SJSA1 (cell line): ENCODE measurements at places on chromosomes 1 and 21. TPM values are rescaled to one million over a fixed set of nuclear protein-coding genes. Genes with fewer than 3 reads are reported as not detected.
A peak's percentile ranks its signal among the peaks of the same experiment; 100 is the strongest.

DNA sequence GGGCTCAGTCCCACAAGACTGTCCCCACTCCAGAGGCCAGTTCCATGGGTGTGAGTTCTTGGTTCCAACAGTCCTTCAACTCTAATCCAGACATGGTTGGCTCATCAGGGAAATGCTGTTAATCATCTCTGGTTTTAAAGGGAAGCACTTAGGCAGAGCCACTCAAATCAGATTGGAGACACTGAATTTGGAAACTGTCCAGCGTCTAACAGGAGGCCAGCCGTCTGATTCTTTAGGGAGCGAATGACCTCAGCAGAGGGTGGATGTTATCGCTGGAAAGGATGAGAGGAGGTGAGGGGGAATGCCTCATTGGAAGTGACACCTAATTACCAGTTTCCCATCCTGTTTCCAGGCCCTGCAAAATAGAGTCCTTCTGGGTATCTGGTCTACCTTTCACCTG lies 22.8 kb upstream of the LRRC38 start:
- H3K4me3 ChIP-seq = no peak overlapping the region
- no peaks in the 10 kb centered on the region for H3K4me1 ChIP-seq
- no peak for DNase-seq
- no peaks in the 10 kb centered on the region for H3K27me3 ChIP-seq

Gene ERICH3
- total RNA-seq = not detected in 2 replicates

Gene NPR1
- total RNA-seq = 0.05 TPM in 1 of 2 replicates, not detected in the other

DNA sequence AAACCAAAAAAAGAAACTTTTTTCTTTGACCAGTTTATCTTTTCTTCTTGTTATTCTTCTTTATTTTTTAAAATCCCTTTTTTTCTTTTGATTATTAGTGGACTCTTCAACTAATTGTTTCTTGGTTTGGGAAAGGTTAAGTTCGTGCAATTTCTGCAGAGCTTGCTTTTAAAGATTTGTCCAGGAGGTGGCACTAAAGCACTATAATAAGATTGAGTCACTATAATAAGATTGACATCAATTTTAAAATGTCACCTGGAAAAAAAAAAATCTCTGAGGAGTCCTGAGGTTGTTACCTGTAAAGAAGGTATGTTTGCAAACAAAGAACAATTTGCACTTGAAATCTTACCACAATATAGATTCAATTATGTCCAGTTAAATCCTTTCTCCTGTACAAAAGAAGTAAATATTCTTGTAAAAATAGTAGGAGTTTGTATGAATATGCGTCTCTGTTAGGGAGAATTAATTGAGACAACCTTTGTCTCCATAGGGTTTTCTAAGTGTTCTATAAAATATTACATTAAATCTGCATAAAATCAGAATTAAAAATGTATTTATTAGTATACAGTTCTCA lies 166.7 kb downstream of the ADGRL4 start:
- no peak for DNase-seq
- H3K36me3 ChIP-seq = no peaks in the 10 kb centered on the region
- no peak overlapping the region for H3K4me3 ChIP-seq
- H3K27ac ChIP-seq = no peak overlapping the region

DNA sequence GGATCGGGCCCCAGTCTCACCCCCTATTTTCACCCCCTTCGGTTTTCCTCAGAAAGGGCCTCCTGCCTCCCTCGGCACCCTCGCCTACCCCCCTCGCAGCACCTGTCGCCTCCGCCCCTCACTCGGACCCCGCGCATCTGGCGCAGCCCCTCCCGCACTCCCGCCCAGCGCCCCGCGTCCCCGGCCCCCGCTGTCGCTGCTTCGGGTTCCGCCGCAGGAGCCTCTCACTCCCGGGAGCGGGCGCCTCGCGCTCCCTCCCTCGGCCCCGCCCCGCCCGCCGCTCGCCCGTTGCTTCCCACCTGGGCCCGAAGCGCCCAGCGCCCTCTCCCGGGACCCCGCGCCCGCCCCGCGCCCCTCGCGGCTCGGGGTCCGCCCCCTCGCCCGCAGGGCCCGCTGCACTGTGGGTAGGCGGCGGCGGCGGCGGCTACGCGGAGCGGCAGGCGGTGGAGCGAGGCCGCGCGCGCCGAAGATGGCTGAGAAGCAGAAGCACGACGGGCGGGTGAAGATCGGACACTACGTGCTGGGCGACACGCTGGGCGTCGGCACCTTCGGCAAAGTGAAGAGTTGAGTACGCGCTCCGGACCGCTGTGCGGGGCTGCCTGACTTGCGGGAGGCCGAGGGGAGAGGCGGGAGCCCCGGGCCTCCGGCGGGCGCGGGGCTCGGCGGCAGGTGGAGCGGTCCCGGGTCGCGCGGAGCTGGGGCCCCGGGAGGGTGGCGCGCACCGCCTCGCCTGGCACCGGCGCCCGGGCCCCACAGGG lies at the start of gene PRKAA2:
Gene PRKAA2 (plus strand): TSS at position 396 of the 758 bp plus-strand sequence. CDS start 74 bp downstream, at position 470.
- H3K4me3 ChIP-seq = peak within 1 kb of the TSS; percentile 42
- DNase-seq = no peak
- peaks cover 16% of the 10 kb centered on the region for H3K4me1 ChIP-seq
- H3K27me3 ChIP-seq = peaks cover 38% of the 10 kb centered on the region
- no peak within 1 kb of the TSS for H3K27ac ChIP-seq

- no peak overlapping the region for H3K27ac ChIP-seq
- H3K4me3 ChIP-seq = no peak overlapping the region
- no peaks in the 10 kb centered on the region for H3K36me3 ChIP-seq
- no peaks in the 10 kb centered on the region for H3K4me1 ChIP-seq
These were observed 41.5 kb downstream of the KRTAP19-8 start for GRCh38 chr21:30996728-30997127.

DNA sequence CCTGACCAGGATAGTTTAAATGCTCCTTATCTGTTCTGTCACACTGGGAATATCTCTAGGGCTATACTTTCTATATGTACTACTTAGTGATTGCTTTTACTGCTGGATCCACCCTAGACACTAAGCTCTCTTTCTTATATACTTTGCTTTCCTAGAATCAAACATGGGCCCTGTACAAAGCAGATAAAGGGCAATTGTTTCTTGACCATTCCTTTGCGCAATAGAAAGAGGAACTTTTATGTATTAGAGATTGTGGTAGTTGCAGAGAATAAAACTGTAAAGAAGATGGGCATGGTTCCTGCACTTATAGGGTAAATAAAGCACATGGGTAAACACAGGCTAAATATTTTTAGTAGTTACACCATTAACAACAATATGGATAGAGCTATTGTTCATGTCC lies 58.8 kb downstream of the ATP6V1G3 start:
- no peak for DNase-seq
- no peaks in the 10 kb centered on the region for H3K36me3 ChIP-seq
- no peaks in the 10 kb centered on the region for H3K4me1 ChIP-seq

- H3K36me3 ChIP-seq = no peaks in the 10 kb centered on the region
- no peak overlapping the region for H3K27ac ChIP-seq
- no peaks in the 10 kb centered on the region for H3K4me1 ChIP-seq
- no peak overlapping the region for H3K4me3 ChIP-seq
- no peak for DNase-seq
- peaks cover 14% of the 10 kb centered on the region for H3K27me3 ChIP-seq
These were observed 143.9 kb downstream of the NOS1AP start for GRCh38 chr1:162213281-162213912.

Gene SPATA21
- total RNA-seq = not detected in 2 replicates

- no peaks in the 10 kb centered on the region for H3K27me3 ChIP-seq
- DNase-seq = no peak
- H3K27ac ChIP-seq = no peak overlapping the region
- H3K4me3 ChIP-seq = no peak overlapping the region
- no peaks in the 10 kb centered on the region for H3K4me1 ChIP-seq
- no peaks in the 10 kb centered on the region for H3K36me3 ChIP-seq
These were observed 54.5 kb downstream of the C8B start for GRCh38 chr1:56911098-56911938.

Gene DESI2
- total RNA-seq = 84.4 and 85.8 TPM in 2 replicates

DNA sequence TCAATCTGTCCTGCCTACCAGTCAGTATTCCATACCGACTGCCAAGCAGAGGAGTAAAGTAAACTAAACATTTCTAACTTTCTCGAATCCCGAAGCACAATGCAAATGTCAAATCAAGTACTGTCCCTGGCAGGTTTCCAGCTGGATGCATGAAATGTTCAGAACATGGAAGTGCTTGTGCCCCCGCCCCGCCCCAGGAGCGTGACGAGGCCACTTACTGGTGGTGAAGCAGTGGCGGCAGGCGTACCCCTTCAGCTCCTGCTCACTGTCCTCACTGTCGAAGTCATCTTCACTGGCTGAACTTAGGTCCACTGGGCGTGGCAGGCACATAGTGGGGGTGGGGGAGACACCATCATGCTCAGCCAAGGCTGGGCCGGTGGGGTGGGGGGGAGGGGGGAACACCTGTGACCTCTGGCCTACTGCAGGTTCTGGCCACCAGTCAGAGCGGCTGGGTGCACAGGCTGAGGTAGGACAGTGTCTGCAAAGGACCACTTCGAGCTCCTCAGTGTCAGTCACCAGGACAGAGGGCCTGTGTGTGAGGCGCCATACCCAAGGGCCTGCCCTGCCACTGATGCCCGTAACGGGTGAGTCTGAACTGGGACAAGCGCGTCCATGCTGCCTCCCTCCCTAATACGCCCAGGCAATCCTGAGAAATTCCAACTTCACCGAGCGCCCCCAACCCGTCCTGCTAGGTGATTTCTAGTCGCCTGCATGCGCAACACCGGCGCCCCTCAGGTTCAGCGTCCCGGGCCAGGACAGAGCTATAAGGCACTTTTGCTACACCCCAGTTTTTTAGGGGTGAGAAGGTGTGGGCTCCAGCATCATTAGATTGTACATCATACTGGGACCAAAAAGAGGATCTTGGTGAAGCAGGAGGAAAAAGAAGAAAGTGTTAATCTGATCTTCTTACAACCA lies 46.9 kb downstream of the SLC45A1 start:
- no peaks in the 10 kb centered on the region for H3K27me3 ChIP-seq
- H3K4me1 ChIP-seq = peaks cover 9% of the 10 kb centered on the region
- H3K4me3 ChIP-seq = no peak overlapping the region
